Activated CD4-positive, alpha-beta memory T cell treated with anti-CD3 and anti-CD28 coated beads for 36 hours (primary cell): ENCODE measurements at places on chromosomes 4 and X.

- no peak overlapping the region for H3K4me3 ChIP-seq
- DNase-seq = no peak
- H3K4me1 ChIP-seq = no peaks in the 10 kb centered on the region
- no peaks in the 10 kb centered on the region for H3K27me3 ChIP-seq
Measured at GRCh38 chrX:137749246-137749645, 183.3 kb downstream of the ZIC3 start.

- no peaks in the 10 kb centered on the region for H3K36me3 ChIP-seq
- H3K4me3 ChIP-seq = no peak overlapping the region
- DNase-seq = peak; percentile 10
- H3K27ac ChIP-seq = no peak overlapping the region
- no peaks in the 10 kb centered on the region for H3K4me1 ChIP-seq
Measured at GRCh38 chr4:73661646-73662119, 41.4 kb upstream of the RASSF6 start.

DNA sequence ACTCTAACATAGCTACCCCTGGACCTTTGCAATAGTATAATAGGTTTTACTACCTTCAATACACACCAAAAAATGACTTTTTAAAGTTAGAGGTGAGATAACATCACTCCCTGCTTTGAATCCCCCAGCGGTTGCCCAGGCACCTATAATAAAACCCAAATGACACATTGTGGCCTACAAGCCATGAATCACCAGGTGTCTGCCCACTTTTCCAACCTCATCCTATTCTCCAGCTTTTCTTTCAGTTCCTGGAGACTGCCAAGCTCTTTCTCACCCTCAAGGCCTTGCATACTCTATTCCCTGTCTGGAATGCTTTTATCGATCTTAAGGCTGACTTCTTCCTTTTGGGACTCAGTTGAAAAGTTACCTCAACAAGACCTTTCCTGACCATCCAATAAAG, 16.4 kb upstream of the PRSS48 start:
- H3K27me3 ChIP-seq = no peaks in the 10 kb centered on the region
- no peaks in the 10 kb centered on the region for H3K4me1 ChIP-seq

DNA sequence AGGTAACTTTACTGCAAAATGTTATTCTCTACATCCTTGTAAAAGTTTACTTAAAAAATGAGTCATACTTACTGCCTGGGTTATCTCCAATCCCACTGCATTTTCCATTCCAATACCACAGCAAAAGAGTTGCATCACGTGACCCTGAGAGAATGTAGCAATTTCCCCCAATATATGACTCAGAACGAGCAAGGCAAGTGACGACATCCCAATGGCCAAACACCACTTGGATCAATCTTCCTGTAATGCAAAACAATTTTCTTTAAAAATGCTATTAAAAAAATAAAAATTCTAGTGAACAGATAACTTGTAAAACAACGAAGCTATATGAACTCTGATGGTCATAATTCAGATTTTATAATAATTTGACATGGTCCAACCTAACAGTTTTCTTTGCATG, 224.3 kb downstream of the DCLK2 start:
- no peak overlapping the region for H3K4me3 ChIP-seq
- no peak overlapping the region for H3K27ac ChIP-seq
- peak; percentile 55 for DNase-seq
- H3K4me1 ChIP-seq = peaks cover 7% of the 10 kb centered on the region
- H3K27me3 ChIP-seq = no peaks in the 10 kb centered on the region

DNA sequence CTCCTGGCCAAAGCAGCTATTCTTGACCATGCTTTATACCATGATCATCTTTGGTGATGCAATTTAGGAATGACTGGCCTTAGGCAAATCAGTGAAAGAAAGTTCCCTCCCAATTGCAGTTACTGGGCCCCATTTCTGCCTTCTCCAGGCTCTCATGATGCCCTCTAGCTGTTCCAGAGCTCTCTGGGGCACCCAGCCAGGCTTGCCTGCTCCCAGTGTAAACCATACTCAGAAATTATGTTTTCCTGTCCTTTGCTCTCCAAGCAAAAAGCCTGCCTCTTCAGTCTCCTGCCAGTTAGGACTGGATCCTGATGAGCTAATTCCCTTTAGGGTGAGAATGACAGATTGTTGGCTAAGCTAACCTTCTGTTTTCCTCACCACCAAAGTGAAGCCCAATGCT, 85.3 kb upstream of the RBPJ start:
- H3K4me3 ChIP-seq = no peak overlapping the region
- H3K4me1 ChIP-seq = peaks cover 26% of the 10 kb centered on the region
- no peak overlapping the region for H3K27ac ChIP-seq
- H3K27me3 ChIP-seq = no peaks in the 10 kb centered on the region
- no peaks in the 10 kb centered on the region for H3K36me3 ChIP-seq

DNA sequence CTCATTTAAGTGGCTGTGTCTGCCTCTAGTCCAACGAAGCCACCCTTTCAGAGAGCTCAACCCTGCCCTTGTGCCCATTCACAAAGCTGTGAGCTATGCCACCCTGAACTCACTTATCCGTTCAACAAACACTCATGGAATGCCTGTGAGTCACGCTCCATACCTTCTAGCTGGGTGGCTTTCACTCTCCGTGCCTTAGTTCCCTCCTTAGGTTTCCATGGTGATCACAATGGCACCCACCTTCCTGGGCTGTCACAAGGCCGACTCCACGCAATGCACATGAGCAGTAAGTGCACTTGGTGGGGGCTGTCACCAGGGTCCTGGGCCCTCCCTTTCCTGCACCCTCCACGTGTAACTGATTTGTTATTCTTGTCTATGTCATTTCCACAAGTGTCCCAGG, 37.2 kb upstream of the PPP2R2C start:
- H3K4me3 ChIP-seq = no peak overlapping the region
- no peak overlapping the region for H3K27ac ChIP-seq
- DNase-seq = no peak

GRCh38 chr4:161926033-161926828, 237.6 kb downstream of the FSTL5 start:
- H3K27ac ChIP-seq = no peak overlapping the region
- H3K4me1 ChIP-seq = no peaks in the 10 kb centered on the region
- H3K4me3 ChIP-seq = no peak overlapping the region
- H3K27me3 ChIP-seq = no peaks in the 10 kb centered on the region

GRCh38 chr4:94892051-94892450, 134.3 kb downstream of the BMPR1B start:
- H3K4me3 ChIP-seq = no peak overlapping the region
- H3K4me1 ChIP-seq = no peaks in the 10 kb centered on the region
- no peaks in the 10 kb centered on the region for H3K27me3 ChIP-seq
- H3K36me3 ChIP-seq = no peaks in the 10 kb centered on the region
- no peak overlapping the region for H3K27ac ChIP-seq

DNA sequence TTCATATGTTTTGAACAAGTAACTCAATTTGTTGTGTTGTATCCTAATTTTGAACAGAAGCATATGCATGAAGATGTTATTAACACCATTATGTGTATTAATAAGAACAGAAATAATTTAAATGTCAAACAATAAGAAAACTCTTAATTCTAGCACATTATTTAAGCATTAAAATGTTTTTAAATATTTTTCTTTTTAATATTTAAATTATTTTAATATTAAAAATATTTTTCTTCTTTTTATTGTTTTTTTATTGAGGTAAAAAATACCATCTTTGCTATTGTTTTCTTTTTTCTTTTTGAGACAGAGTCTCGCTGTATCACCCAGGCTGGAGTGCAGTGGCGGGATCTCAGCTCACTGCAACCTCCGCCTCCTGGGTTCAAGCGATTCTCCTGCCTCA, 441.0 kb upstream of the GALNT7 start:
- H3K27me3 ChIP-seq = no peaks in the 10 kb centered on the region
- no peak overlapping the region for H3K27ac ChIP-seq
- DNase-seq = no peak
- H3K36me3 ChIP-seq = no peaks in the 10 kb centered on the region
- H3K4me3 ChIP-seq = no peak overlapping the region
